ENCODE measurements at places on chromosomes 7 and 10.

DNA sequence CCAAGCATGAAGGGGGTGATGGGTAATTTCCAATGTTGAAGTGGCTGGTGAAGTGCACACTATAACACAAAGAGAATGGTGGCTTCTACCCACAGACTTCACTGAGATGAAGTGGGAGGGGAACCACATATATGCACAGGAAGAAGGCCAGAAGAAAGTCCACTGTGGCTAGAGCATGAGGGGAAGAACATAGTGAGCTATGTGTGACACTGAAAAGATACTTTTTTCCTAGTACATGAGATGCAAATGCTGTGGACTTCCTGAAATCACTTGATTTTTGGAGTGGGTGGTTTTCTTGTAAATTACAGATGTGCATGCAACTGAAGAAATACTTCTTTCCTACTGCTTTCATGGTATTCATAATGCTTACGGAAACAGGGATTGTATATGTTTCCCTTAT lies 115.6 kb upstream of the PHYHIPL start:
- DNase-seq: no peak

DNA sequence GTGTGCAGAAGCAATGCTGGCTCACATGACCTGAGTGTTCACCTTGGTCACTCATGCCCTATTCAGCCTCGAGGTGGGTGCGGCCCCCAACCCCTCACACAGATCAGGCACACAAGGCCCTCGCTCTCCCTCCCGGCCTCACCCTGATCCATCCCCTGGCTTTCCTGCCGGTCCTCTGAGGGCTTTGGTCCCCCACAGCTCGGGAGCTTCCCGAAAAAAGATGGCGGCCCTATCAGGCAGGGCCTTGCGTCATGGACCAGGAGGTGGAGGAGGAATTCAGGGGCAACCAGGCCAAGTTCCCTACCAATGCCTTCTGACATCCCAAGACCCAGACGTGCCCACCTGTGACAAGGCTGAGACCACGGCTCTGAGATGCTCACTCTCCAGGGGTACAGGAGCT lies 43.7 kb upstream of the DNAAF5 start:
- DNase-seq: no peak

DNA sequence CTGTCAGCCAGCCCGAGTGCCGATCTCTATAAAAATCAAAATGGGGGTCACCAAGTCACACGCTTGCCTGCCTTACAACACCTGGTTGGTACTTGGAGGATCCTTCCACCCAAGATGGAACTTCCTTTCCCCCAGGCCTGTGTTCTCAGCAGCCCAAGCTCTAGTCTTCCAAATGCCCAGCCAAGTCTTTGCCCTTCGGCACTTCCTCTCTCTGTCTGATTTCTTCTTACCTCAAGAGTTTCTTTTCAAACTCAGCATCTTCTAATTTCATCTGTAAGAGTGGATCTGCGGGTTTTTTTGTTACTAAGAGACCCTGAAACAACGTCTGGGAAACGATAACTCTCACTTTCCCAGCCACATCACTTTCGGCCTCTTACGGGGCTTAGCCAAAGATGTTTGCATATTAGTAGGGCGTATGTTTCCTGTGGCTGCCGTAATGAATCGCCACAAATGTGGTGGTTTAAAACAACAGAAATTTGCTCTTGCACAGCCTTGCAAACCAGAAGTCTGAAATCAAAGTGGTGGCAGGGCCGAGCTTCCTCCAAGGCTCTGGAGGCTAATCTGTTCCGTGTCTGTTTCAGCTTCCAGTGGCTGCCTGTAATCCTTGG lies 219.9 kb downstream of the TCF7L2 start:
- DNase-seq: no peak

- no peak for DNase-seq
Measured at GRCh38 chr7:84624527-84624926, 429.9 kb upstream of the SEMA3A start.

- no peak for DNase-seq
Measured at GRCh38 chr7:3242398-3242972, 58.6 kb upstream of the SDK1 start.

DNA sequence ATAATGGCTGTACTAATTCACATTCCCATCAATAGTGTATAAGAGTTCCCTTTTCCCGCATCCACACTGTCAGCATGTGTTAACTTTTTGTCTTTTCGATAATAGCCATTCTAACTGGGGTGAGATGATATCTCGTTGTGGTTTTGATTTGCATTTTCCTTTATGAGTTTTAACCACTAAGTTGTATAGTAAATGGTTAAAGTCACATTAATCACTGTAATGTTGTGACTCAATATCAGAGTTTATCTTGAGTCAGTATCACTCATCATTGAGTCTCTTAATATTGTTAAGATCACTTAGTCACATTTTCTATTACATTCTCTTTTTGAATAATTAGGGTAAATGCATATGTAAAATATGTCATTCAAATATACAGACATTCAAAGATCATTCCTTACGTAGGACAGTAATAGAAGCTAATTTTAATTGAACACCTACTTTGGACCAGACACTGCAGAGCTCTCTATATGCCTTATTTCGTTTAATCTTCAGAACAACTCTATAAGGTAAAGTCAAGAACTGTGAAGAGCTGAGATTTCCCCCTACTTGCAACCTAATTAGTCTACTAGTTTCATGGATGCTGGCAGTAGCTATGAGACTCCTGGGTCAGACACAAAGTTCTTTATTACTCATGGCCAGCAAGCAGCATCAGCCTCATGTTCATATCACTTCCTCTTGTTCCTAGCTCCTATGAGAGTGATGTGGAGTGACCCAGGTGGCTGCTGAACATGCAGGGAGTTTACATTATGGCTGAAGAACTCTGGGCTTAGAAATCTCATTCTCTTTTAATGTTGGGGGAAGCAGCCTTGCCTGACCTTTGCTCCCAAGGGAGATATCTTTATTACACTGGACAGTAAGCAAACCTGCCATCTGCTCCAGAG lies 30.5 kb downstream of the CREB5 start:
- DNase-seq: peak; percentile 36

DNA sequence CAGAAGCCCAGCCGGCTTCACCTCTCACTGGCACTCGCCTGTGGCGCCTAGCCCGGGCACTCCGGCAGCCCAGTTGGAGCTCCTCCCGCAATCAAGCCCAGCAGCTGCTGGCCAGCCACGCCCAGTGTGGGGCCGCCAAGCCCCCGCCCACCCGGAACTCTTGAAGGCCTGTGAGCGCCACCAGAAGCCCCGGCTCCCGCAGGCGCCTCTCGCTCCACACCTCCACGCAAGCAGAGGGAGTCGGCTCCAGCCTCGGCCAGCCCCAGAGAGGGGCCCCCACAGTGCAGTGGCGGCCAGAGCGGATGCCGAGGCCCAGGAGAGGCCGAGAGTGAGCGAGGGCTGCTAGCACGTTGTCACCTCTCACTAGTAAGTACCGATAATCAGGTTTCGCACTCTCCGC lies 240.7 kb downstream of the TFEC start:
- DNase-seq: no peak

DNA sequence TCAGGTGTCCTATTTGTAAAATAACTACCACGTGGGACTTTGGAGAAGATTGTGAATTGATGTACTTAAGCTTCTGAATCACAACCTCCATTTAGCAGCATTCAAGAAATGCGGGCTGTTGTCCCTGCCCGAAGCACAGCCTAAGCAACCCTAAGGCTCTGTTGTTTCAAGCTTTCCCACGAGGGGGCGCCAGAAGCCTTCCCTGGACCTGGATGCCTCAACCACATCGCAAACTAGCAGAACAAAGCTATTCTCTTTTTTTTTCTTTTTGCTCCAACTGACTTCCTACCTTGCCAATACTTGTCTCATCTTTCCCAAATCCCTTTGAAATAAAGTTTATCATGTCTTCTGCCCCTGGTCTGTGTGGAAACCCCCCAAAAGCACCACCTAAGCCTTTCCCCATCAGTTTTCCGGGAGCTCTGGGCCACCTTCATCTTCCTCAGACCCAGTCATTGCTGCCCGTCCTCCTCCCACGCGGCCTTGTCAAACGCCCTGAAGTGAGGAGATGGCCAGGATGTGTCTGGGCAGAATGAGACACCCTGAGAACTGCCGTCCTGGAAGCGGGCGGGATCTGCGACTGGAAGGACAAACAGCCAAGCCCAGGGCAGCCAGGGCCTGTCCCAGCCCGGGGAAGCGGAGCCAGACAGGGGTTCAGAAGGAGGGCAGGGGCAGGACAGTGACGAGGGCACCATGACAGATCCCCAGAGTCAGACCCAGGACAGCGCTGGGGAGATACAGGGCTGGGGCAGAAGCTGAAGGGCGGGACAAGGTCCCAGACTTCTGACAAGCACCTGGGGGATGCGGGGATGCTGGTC lies 112.7 kb downstream of the SLIT1 start:
- peak; percentile 58 for DNase-seq

GRCh38 chr10:25839683-25840082 lies 94.3 kb upstream of the MYO3A start:
- no peak for DNase-seq

DNA sequence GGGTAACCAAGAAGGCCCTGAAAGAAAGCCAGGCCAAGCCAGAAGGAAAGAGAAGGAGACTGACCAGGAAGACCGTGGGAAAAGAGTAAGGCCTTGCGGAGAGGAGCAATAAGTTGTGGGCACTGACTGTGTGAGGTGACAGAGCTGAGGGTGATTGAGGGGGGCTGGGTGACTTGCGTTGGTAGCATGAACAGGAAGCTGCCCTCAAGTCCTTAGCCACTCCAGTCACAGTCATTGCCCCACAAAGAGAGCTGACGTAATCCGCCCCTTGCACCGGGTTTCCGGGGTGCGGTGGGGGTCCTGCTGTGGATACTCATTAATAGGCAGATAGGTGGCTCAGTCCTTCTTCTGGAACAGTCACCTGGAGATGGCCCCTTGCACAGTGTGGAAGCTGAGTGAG lies 16.1 kb upstream of the DMBT1 start:
- no peak for DNase-seq

DNA sequence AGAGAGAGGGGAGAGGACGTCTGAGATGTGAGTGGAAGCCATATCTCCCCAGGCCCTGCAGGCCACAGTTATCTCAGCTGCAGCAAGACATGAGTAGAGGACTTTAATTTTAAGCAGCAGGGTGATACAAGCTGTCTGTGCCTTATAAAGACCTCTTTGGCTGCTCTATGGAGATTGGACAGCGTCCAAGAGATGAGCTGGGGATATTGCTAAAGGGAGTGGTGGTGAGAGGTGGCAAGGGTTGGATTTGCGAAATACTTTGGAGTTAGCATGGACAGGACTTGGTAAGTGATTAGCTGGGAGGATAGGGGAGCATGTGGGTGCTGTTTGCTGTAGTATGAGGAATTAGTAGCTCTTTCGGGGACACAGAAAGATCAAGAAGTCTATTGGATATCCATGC lies 191.8 kb downstream of the CACNB2 start:
- DNase-seq: no peak

DNA sequence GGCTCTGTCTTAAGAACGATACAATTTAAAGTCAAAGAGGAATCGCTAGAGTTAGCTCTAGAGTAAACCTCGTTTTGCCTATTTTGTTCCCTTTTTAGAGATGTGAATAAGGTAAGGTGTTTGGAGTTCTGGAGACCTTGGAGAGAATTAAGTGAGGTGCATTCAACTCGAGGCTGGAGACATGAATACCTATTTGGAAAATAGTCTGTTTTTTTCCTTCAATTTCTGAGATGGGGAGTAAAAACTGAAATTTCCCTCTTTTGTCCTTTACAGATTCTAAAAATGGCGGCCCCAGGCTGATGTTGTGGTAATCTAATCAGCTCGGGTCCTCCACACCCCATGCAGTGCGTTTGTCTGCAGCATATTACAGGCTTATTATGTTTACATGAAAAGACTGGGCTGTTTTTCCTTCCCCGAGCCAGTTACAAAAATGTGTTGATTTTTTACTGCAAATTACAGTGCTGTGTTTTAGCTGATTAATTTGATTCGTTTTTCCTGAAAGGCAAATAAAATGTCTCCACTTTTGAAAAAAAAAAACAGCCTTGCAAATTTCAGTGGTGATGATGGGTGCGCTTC lies 1.5 kb downstream of the KMT2E start:
- DNase-seq: no peak

GRCh38 chr7:120986650-120987049 lies 1.9 kb upstream of the CPED1 start:
- no peak for DNase-seq

DNA sequence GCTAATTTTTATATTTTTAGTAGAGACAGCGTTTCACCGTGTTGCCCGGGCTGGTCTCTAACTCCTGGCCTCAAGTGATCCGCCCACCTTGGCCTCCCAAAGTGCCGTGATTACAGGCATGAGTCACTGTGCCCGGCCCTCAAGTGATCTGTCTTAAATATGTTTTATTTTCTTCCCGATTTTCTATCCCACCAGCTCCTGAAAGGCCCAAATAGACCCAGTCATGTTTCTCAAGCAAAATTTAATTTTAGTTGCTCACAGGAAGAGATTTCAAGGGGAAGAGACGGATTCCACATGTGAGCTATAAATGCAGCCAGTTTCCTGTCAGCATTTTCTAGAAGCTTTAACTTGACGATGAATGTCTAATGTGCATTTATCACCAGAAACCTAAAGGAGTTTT lies 12.0 kb downstream of the DENND10 start:
- no peak for DNase-seq

DNA sequence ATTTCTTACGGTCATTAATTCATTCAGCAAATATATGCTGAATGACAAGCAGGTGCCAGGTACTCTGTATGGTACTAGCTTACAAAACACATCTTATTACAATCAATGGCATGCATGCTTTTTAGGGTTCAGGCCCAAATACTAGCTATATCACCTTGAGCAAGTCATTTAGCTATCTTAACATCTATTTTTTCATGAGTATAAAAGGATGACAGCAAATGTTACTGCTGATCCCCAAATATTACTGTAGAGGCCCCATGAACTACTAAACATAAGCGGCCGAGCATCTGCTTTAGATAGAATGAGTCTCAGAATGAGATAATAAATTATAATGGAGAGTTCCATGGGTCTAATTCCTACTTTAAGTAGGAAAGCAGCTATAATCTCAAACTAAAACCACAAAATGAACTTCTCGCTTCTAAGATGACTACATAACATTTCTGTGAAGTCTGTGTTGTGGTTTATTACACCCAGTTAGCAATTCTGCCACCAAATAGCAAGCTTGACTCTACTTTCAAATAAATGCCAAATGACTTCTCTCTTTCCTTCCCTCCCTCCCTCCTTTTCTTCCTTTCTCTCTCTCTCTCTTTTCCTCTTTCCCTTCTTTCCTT lies 113.7 kb upstream of the LRRN3 start:
- DNase-seq: no peak

GRCh38 chr10:62815381-62816075 lies 638 bp downstream of the EGR2 start:
- peak; percentile 59 for DNase-seq

DNA sequence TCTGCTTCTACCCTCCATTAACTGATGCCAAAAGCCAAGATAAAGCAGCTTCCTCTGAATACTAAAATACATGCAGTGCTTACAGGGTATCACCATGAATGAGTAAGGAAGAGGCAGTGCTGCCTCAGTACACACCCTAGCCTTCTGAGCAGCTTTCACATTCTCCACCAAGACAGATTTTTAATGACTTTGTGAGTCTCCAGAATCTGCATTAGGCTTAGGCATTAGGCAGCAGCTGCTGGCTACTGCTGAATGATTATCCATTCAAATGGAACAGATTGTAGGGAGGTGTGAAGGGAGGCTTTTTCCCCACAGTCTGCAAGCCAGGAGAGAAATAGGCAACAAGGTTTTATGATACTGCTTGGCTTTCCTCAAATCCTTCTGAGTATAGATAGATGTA lies 1226.7 kb upstream of the LRRN3 start:
- no peak for DNase-seq

All from mammary epithelial cell (primary cell).